ENCODE measurements at places on chromosomes 11 and 22.

DNA sequence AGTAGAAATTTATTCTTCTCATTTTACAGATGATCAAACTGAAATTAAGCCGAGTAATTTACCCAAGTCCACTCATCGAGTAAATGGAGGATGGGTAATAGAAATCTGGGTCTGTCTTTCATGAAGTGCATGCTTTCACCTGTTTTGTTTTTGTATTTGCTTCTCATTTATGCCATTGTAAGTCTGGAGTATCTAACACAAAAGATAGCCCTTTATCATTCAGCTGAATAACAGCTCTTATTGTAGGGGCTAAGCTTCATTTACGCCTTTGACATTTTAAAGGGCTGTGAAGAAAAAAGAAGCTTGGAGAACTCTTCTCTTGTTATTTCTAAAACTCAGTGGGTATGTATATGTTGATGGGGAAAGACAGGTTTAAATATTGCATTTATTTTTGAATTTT, 1196.2 kb upstream of the TENM4 start:
- no peak for DNase-seq

DNA sequence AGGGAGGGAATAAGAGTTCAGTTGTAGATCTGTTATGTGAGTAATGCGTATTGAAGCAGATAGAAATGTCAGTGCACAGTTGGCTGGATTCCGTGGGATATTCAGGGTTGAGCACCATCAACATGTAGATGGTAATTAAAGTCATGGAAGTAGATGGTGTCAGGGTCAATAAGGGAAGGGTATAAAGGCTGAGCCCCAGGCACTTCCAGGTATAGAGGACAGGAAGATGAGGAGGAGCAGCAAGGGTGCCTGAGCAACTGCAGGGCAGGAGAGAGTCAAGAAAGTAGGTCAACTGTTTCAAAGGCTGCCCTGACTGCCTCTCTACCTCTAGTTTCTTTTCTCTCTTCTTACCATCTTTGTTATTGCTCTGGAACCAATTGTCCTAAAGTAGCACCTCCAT, 85.9 kb downstream of the MICAL2 start:
- no peak for DNase-seq

- no peak for DNase-seq
Observed at GRCh38 chr11:4076774-4077173, 17.8 kb upstream of the RRM1 start.

GRCh38 chr11:72380132-72380503, 54.2 kb downstream of the CLPB start:
- no peak for DNase-seq

DNA sequence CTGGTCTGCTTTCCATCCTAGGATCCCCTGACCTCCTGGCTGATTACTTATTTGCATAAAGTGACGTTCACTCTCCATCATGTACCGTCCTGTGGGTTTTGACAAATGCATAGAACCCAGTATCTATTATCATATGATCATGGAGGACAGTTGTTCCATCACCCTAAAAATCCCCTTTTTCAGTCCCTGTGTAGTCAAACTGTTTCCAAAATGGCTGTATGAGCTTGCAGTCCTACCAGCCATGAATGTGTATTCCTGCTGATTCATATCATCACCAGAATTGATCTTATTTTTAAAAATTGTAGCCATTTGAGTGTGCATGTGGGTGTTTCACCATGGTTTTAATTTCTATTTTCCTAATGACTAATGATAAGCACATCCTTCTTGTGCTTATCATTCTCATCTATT, 108.8 kb downstream of the MPPED1 start:
- no peak for DNase-seq

GRCh38 chr11:117722082-117722481, 74.9 kb downstream of the DSCAML1 start:
- DNase-seq = no peak
